ENCODE measurements at places on chromosomes 2 and 18.

- no peaks in the 10 kb centered on the region for H3K4me1 ChIP-seq
- H3K4me3 ChIP-seq: no peak overlapping the region
- H3K27ac ChIP-seq: no peak overlapping the region
- no peak for DNase-seq
Observed at GRCh38 chr2:33412920-33413319, 63.5 kb upstream of the RASGRP3 start.

DNA sequence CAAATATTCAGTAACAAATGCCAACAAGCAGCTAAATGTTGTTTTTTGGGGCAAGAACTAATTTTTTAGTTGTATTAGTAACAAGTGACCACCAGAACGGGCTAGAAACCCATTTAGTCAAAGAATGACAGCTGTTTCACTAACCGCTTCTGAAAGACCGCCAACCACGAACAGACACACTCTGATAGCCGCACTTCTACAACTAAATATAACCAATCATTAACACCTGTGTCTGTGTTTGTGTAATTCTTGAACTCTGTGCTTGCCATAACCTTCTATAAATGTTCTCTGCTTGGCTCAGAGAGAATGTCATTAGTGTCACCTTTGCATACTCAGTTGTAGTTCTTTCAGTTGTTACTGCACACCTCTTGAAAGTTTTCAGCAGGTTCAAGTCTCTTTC, 526.3 kb upstream of the LRRTM1 start:
- no peak overlapping the region for H3K4me3 ChIP-seq
- no peaks in the 10 kb centered on the region for H3K36me3 ChIP-seq
- H3K27ac ChIP-seq: no peak overlapping the region
- DNase-seq: no peak
- H3K4me1 ChIP-seq: no peaks in the 10 kb centered on the region
- no peaks in the 10 kb centered on the region for H3K27me3 ChIP-seq

- H3K4me3 ChIP-seq: no peak overlapping the region
- no peaks in the 10 kb centered on the region for H3K36me3 ChIP-seq
- no peak for DNase-seq
- no peak overlapping the region for H3K27ac ChIP-seq
Observed at GRCh38 chr18:56152551-56153310, 485.7 kb downstream of the TXNL1 start.

- no peak overlapping the region for H3K27ac ChIP-seq
- no peaks in the 10 kb centered on the region for H3K36me3 ChIP-seq
- DNase-seq: no peak
- no peaks in the 10 kb centered on the region for H3K27me3 ChIP-seq
- no peaks in the 10 kb centered on the region for H3K4me1 ChIP-seq
Observed at GRCh38 chr2:128038411-128038810, 10.6 kb upstream of the SAP130 start.

- H3K27me3 ChIP-seq: no peaks in the 10 kb centered on the region
- H3K27ac ChIP-seq: no peak overlapping the region
- no peaks in the 10 kb centered on the region for H3K36me3 ChIP-seq
- peaks cover 54% of the 10 kb centered on the region for H3K4me1 ChIP-seq
- no peak overlapping the region for H3K4me3 ChIP-seq
Observed at GRCh38 chr18:48775372-48776155, 175.2 kb downstream of the SMAD7 start.

- peak overlapping the region; percentile 93 for H3K27ac ChIP-seq
- H3K36me3 ChIP-seq: no peaks in the 10 kb centered on the region
- DNase-seq: no peak
- H3K27me3 ChIP-seq: no peaks in the 10 kb centered on the region
- H3K4me1 ChIP-seq: peaks cover 33% of the 10 kb centered on the region
Observed at GRCh38 chr2:38793511-38793910, 15.5 kb downstream of the GEMIN6 start.

GRCh38 chr2:45941531-45942236, 290.2 kb downstream of the PRKCE start:
- H3K4me1 ChIP-seq: peaks cover 18% of the 10 kb centered on the region
- no peaks in the 10 kb centered on the region for H3K36me3 ChIP-seq
- no peak overlapping the region for H3K27ac ChIP-seq
- DNase-seq: no peak
- H3K27me3 ChIP-seq: no peaks in the 10 kb centered on the region
- H3K4me3 ChIP-seq: no peak overlapping the region

DNA sequence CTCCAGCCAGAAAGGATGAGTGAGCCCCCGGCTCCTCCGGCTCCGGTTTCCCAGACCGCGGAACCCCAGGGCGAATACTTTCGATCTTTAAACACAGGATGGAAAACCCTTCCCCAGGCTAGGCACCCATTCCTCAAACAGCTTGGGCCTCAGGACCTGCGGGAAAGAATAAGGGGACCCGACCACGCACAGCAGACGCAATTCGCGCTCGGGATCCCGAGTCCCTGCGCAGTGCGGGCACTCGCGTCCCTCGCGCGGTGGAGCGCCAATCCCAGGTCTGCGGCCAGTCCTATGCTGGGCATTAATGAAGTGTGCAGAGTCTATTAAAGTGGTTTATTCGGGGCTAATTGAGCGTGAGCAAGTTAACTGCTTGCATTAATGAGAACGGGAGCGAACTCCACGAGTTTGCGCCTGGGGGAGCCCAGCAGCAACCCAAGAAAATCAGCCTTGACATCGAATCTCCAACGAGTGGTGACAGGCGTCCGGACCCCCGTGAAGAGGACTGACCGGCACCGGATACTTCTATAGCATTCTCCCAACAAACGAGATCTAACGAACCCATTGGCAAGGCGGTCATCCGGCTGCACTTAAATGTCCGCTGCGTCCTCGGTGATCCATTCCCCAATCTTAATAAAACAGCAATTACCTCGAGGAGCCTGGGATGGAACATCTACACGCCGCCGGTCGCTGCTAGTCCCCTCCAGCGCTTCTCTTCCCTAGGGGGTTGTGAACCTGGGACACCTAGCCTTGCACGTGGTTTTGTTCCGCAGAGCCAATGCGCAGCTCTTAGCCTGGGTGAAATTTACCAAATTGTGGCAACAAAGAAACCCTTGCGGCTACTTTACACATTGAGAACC, 1.6 kb downstream of the OSR1 start:
- peaks cover 34% of the 10 kb centered on the region for H3K27me3 ChIP-seq
- no peak overlapping the region for H3K27ac ChIP-seq
- peak overlapping the region; percentile 10 for H3K4me3 ChIP-seq
- no peak for DNase-seq
- peaks cover 9% of the 10 kb centered on the region for H3K4me1 ChIP-seq

DNA sequence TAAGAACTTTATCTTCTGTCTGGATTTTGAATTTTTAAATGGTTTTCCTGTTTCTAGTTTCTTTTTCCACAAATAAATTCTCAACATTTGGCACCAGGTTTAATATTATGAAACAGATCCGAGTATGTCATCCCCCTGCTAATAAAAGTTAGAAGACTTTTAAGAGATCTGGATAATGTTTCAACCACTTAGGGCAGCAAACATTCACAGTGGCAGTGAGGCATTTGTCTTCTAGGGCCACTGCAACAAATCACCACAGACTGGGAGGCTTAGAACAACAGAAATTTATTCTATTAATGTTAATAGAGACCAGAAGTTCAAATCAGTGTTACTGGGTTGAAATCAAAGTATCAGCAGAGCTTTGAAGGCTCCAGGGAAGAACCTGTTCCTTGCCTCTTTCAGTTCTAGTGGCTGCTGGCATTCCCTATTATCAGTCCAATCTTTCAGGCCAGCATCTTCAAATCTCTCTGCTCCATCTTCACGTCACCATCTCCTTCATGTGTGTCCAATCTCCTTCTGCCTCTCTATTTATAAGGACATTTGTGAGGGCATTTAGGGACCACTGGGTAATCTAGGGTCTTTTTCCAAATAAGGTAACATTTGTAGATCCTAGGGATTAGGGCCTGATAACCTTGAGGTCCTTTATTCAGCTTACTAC, 23.4 kb downstream of the ACSL3 start:
- no peaks in the 10 kb centered on the region for H3K27me3 ChIP-seq
- DNase-seq: no peak
- H3K4me1 ChIP-seq: peaks cover 7% of the 10 kb centered on the region
- H3K27ac ChIP-seq: no peak overlapping the region

GRCh38 chr2:232211743-232212686, 166.5 kb upstream of the ALPP start:
- no peak overlapping the region for H3K27ac ChIP-seq
- no peaks in the 10 kb centered on the region for H3K4me1 ChIP-seq
- no peak overlapping the region for H3K4me3 ChIP-seq
- no peak for DNase-seq
- H3K27me3 ChIP-seq: no peaks in the 10 kb centered on the region

- H3K27me3 ChIP-seq: no peaks in the 10 kb centered on the region
- no peak for DNase-seq
- H3K4me1 ChIP-seq: no peaks in the 10 kb centered on the region
- no peak overlapping the region for H3K4me3 ChIP-seq
- H3K27ac ChIP-seq: no peak overlapping the region
Observed at GRCh38 chr2:3170792-3171455, 206.7 kb downstream of the EIPR1 start.

DNA sequence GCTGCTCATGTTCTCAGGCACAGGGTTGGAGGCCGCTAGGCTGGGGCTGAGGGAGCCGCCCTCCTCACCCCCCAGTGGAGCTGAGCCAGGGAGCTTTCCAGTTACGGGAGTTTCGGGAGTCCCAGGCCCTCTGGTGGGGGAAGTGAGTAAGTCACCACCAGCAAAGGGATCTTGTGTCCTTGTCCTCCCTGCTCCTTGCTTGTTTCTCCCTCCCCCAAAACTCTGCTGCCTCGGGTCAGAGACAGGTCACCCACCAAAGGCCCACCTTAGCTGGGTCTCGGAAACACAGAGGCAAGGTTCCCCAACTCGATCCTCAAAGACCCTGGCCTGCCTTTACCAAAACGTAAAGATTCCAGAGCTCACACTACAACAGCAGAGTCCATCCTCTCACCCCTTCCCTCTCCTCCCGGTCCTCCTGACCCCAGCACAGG, 60.5 kb upstream of the POMC start:
- DNase-seq: peak; percentile 85
- H3K27ac ChIP-seq: no peak overlapping the region
- H3K27me3 ChIP-seq: no peaks in the 10 kb centered on the region
- no peaks in the 10 kb centered on the region for H3K4me1 ChIP-seq

DNA sequence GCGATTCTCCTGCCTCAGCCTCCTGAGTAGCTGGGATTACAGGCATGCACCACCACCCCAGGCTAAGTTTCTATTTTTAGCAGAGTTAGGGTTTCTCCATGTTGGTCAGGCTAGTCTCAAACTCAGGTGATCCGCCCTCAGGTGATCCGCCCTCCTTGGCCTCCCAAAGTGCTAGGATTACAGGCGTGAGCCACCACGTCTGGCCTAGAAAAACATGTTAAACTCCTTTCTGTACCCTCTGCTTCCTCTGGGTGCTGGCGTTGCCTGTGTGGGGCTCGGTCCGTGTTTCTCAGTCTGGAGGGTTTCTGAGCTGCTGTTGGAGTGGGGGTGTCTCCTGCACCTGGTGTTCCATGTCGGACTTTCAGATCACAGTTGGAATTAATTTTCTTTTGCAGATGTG, 17.9 kb downstream of the LDLRAD4 start:
- no peak overlapping the region for H3K4me3 ChIP-seq
- no peak overlapping the region for H3K27ac ChIP-seq
- no peaks in the 10 kb centered on the region for H3K36me3 ChIP-seq
- no peaks in the 10 kb centered on the region for H3K27me3 ChIP-seq
- no peak for DNase-seq

DNA sequence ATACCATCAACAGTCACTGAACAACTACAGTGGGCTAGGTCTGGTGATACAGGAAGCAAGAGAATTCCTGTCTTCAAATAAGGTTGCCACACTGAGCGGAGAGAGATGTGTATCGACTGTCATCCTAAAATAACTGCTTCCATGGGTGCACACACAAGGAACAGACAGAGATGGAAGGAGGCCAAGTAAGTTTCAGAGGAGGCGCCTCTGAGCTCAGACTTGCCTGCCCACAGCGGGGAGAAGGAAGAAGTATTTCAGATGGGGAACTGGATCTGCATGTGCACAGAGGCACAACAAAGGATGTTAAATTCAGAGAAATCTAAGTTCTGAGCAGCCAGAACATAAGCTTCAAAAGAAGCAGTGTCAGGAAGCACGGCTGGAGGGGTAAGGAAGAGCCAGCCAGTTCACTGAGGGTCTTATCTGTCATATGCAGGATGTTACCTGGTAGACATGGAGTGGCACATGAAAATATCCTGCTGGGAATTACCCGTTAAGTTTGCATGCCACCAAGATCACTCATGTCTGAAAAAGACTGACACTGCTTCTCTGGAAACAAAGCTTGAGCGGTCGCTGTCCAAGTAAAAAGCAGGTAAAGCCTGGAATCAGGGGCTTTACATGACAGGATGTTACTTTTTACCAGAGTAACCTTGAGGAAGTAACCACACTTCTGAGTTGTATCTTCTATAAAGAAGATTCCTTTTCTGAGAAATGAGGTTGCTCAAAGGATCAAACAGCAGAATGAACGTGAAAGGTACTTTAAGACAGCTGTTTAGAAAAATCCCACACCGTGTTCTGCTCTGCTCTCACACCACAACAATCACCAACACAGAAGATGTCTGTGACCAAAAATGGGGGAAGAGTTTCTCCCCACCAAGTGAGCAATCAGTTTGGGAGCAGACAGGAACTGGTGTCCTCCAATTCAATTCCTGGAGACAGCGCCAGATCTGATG, 260.2 kb downstream of the NBAS start:
- H3K4me3 ChIP-seq: no peak overlapping the region
- no peak for DNase-seq
- H3K27ac ChIP-seq: no peak overlapping the region

DNA sequence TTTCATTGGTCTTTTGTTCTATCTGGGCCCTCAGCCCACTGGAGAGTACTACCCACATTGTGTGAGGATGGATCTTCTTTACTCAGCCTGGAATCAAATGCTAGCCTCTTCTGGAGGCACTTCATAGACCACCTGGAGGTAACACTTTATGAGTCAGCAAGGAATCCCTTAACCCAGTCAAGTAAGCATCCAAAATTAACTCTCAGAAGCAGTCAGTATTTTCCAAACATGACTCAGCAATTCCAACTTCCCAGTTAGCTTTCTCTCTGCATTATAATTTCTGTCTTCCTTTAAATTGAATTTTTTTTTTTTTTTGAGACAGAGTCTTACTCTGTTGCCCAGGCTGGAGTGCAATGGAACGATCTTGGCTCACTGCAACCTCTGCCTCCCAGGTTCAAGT, 142.7 kb downstream of the ACKR3 start:
- H3K4me3 ChIP-seq: no peak overlapping the region
- no peak overlapping the region for H3K27ac ChIP-seq
- no peaks in the 10 kb centered on the region for H3K36me3 ChIP-seq
- no peak for DNase-seq
- peaks cover 10% of the 10 kb centered on the region for H3K4me1 ChIP-seq
- H3K27me3 ChIP-seq: no peaks in the 10 kb centered on the region

Data from liver (tissue), 10 donors.